Tongue (tissue), 3 donors: ENCODE measurements at places on chromosomes 2 and 18. TPM values are rescaled to one million over a fixed set of nuclear protein-coding genes. Genes with fewer than 3 reads are reported as not detected.

The OR6B2 gene
- not detected for total RNA-seq

The C2orf78 gene
- total RNA-seq = not detected

DNA sequence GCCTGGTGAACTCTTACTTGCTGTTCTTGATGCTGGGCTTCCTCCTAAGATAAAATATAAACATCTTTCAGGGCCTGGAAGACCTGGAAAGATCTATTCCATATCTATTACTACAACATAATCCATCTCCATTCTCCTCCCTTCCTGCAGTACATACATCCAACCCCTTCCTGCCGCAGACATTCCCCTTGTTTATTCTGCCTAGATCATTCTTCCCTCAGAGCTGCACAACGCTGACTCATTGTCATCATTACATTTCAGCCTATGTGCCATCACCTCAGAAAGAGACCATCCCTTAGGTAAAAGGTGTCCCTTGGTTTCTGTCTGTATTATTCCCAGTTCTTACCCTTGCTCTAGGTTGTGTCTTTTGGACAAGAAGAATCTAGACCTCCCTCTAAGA, 2.5 kb upstream of the CDH7 start:
- no peak for DNase-seq

DNA sequence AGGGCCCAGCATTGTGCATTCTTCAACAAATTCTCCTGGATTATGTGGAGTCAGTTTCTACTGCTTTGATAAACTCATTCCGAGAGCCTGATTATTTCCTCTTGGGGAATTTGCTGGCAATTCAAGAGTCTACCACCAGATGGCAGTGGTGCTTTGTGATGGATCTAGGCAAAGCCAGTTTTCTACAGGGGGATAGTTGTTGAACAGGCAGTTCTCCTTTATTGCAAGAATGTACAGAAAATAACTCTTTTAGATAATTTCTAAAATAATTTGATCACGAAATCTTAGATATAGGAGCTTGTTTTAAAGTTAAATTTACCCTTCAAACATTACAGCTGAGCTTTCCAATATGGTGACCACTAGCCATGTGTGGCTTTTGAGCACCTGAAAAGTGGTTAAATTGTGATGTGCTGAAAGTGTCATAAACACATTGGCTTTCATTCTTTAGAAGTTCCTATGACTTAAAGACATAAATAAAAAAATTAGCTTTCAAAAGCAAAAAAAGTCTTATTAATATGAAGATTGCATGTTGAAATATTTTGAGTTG, 66.7 kb upstream of the HAAO start:
- peak; percentile 87 for DNase-seq

DNA sequence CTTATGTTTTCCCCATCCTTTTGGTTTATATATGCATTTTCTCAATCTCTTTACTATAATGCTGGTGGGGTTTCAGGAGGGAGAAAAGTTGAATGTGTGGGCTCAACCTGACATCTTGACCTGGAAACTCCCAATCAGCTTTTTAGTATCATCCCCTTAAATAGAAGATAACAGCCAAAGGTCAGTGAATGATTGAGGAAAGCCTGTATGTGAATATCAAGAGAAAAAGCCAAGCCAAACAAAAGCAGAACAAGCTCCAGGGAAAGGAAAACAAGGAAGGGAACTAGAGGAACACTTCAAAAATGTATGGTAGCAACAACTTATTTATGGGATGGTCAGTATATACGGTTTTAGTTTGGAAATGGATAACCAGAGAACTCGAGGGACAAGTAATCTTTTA, 28.3 kb upstream of the ATOH8 start:
- no peak for DNase-seq

DNA sequence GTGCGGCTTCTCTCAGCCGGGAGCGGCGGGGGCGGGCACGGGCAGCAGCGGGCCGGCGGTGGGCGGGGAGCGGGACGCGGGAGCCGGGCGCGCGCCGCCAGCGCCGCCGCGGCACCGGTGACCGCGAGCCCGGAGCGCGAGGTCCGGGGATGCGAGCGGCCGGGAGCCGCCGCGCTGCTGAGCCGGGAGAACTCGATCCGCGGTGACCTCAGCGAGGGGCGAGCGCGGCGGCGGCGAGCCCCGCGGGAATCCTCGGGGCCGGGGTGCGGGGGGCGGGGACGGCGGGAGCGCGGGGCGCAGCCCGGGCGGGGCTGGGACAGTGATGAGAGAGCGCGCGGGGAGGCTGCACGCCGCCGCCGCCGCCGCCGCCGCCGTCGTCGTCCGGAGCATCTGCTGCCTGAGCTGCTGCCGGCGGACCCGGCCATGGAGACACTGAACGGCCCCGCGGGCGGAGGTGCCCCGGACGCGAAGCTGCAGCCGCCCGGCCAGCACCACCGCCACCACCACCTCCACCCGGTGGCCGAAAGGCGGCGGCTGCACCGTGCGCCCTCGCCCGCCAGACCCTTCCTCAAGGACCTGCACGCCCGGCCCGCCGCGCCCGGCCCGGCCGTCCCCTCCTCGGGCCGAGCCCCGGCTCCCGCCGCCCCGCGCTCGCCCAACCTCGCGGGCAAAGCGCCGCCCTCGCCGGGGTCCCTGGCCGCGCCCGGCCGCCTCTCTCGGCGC, at the start of gene MTCL1:
Gene MTCL1, plus strand, starts transcription at position 319 of the 723 bp plus-strand sequence. Its CDS starts 105 bp downstream, at position 424.
- peak; percentile 75 for DNase-seq

GRCh38 chr2:232876978-232877441, 6.9 kb downstream of the SNORC start:
- no peak for DNase-seq
